ENCODE measurements at places on chromosomes 6 and 20.

- DNase-seq = no peak
These were observed 5.3 kb downstream of the KCNK5 start for GRCh38 chr6:39224011-39224410.

DNA sequence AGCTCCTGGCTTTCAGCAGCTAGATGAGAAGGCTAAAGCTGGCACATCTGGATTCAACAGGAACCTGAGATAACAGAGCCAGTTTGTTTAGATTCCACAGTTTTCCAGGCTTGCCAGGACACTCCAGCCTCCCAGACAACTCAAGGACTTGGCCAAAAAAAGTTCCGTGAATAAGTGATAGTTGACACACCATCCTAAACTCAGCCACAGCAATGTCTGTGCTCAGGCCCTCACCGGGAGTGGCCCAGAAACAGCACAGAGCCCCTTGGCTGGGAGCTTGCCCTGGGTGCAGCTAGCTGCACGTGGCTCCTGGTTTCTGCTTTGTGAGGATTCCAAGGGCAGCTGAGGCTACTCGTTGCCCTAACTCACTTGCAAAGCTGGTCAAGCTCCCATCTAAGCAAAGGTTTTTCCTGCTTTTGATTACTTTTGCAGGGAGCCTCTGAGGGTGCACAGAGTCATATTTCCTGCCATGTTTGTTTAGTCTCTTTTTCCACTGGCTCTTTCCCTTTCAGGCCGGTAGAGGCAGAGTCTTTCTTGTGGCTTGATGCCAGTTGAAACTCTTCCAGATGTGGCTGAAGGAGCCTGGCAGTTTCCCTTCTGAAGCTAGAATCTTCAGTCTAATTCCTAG lies 118.3 kb upstream of the ECI2 start:
- DNase-seq = no peak

DNA sequence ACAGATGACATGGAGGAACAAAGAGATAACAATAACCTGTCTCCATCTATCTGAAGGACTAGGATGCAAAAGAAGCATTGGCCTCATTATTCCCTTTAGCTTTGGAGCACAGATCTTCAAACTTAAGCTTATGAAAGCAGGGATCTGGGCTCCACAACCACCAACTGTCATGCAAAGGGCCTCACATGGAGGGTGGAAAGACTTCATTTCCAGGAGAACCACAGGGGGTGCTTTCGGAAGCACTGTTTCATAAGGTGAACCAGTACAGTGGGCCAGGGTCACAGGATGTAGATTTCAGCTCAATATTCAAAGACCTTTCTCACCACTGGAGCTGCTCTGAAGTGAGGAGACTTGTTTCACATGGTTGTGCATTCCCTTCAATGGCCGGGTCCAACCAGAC lies 55.1 kb upstream of the MYB start:
- no peak for DNase-seq

- DNase-seq = no peak
These were observed 157.2 kb downstream of the PTPRK start for GRCh38 chr6:128363020-128363813.

DNA sequence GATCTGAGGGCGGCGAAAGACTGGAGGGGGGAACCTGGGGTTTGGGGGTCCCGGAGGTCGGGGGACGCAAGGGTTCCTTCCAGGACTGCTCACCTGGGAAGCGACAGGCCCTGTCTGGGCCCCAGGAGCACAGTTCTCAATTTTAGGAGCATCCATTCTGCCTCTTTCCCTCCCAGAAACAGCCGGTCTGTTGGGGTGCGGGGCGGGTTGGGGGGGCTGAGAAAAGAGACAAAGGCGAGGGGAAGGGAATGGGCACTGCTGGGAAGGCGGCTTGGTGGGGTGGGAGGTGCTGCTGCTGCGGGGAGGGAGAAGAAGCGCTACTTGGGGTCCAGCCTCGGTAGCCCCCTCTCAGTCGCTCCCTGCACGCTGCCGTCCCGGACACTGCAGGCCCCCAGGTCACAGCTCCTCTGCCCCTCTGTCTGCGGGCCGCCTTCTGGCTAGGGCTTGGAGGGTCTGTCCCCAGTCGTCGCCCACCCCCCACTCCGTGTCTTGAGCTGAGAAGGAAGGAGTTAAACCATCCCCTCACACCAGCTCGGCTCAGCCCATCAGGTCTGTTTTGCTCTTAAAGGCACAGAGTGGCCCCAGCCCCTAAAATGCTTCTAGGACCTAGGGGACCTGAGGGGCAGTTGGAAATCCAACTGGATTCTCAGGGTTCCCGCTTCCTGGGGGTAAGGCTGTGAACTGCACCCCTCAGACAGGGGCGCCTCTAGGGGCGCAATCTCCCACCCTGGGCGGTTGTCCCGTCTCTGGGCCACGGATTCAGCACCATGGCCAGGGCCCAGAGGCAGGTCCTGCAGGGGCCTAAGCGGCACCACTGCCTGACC lies 690 bp downstream of the GDAP1L1 start:
- DNase-seq = no peak

- no peak for DNase-seq
These were observed 37.7 kb upstream of the PKHD1 start for GRCh38 chr6:52125139-52125538.

DNA sequence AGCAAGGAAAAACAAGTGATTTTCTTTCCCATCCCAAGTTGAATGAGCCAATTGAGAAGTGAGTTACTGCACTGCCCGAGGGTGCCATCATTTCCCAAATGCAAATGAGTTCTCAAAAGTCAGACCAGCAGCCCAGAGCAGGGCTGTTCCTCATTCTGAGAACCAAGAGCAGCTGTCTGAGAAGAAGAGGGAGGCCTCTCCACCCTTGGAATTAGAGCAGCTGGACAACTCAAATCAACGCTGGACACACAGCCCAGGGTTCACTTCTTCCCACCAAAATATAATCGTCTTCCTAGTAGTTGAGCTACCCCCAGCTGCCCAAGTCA lies 4.6 kb upstream of the PREX1 start:
- no peak for DNase-seq

DNA sequence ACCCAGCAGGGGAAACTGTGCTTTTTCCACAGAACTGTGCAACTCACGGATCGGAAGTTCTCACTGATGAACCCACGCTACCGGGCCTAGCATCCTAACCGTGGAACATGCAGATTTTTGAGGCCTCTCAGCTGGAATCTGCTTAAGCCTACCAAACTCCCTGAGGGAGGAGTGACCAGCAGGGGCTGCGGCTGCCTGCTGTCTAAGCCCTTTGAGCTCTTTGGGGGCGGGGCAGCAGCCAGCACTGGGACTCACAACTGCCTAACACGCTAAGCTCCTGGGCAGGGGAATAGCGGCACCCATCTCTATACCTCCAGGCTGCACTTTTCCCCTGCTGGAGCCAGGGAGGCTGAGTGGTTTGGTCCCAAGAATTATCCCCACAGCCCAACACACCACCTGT lies 20.4 kb upstream of the METTL24 start:
- DNase-seq = no peak

GRCh38 chr20:60039526-60039925 lies 81.3 kb downstream of the CDH26 start:
- DNase-seq = no peak

- no peak for DNase-seq
These were observed 953.4 kb downstream of the KIF16B start for GRCh38 chr20:15619816-15620215.

DNA sequence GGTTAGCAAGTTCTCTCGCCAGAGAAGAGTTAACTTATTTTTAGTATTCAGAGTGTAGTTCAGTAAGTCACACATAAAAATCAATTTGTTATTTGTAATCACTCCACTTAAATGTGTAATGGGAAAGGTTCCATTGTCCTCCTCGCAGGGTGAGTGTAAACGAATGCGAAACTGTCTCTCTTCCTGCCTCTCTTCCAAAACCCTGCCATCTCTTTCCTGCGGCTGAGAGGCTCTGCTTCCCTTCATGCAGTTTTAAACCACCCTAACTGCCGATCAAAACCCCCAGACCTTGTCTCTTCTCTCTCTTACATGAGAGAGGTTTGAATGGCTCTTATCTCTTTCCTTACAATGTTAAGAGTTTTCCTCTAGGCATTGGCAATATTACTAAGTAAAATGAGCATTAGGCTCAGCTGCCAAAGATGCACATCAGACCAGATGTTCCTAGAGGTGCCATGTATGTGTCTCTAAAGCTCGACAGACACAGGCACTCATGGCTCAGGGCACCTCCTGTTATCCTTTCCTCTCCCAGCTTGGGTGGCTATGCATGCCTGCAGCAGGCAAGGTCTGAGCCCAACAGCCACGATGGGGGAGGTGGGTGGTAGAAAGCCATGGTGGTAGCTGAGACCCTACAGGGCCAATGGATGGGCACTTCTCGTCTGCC lies 91.2 kb downstream of the JARID2 start:
- DNase-seq = no peak

- DNase-seq = no peak
These were observed 7.9 kb downstream of the NUDT3 start for GRCh38 chr6:34384321-34385153.

GRCh38 chr6:117456998-117457397 lies 25.5 kb upstream of the DCBLD1 start:
- DNase-seq = no peak

DNA sequence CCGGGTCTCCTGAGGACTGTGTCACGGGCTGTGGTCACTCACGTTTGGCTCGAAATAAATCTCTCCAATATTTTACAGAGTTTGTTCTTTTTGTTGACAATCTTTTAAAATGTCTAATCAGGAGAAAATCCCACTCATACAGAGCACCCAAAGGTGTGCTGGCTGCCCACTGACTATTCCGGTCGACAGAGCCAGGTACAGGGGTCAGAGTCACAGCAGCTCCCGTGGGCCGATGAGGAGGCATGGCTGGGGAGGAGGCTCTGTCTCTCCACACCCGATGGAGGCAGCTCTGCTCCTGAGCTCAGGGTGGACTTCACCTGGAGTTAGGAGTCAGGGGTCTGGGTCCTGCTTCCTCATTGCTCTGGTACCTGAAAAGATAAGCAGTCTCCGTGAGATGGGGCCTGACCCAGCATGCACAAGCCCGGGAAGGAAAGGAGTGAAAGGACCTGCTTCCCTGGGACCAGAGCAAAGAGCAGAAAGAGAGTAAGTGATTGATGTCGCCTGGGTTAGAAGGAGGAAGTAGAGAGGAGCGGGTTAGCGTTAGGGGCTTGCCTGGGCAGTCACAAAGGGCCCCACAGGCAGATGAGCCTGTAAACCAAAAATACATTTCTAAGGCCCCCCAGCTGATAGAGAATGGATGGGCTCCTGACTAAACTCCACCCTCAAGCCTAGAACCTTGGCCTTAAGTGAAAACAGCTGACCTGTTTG lies 53.5 kb upstream of the UNC93A start:
- DNase-seq = no peak

DNA sequence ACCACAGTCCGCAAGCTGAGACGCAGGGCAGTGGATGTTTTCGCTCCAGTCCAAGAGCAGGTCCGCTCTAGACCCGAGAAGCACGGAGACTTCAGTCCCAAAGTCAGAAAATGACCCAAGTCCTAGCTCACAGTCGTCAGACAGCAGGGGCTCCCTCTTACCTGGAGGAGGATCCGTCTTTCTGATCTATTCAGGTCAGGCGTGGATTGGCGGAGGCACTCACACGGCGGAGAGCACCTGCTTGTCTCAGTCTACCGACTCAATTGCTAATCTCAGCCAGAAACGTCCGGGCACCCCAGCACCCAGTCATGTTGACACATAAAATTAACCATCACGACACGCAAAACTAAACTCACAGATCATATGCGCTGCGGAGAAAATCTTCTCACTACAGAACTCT lies 285.3 kb upstream of the CDH4 start:
- DNase-seq = no peak

GRCh38 chr6:53995935-53996334 lies 115.3 kb upstream of the MLIP start:
- no peak for DNase-seq

DNA sequence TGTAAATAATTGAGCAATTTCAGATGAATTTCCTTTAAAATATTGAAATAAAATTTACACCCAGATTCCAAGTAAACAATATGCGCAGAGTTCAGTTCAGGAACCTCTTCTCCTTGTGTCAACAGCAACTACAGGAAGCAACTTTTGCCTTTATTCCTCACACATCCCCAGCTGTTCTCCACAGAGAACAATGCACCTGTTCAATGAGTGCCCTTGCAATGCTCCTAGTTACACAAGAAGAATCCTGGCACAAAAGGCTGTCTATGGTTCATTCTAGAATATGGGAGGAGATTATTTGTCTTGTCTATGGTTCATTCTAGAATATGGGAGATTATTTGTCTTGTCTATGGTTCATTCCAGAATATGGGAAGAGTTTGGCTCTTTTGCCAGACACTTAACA lies 454.9 kb downstream of the BTBD3 start:
- no peak for DNase-seq

GRCh38 chr6:166204852-166205650 lies 37.4 kb upstream of the TBXT start:
- no peak for DNase-seq

GRCh38 chr6:111855753-111856152 lies 17.5 kb downstream of the FYN start:
- no peak for DNase-seq

GRCh38 chr6:127886603-127887002 lies 14.3 kb downstream of the THEMIS start:
- DNase-seq = no peak
